ENCODE measurements at places on chromosomes 3 and 15.

- H3K27me3 ChIP-seq = no peaks in the 10 kb centered on the region
- no peak for DNase-seq
- H3K4me1 ChIP-seq = no peaks in the 10 kb centered on the region
- no peak overlapping the region for H3K27ac ChIP-seq
- H3K4me3 ChIP-seq = no peak overlapping the region
Measured at GRCh38 chr15:36106640-36107335, 472.6 kb upstream of the CDIN1 start.

- H3K36me3 ChIP-seq = no peaks in the 10 kb centered on the region
- no peak overlapping the region for H3K27ac ChIP-seq
- H3K27me3 ChIP-seq = no peaks in the 10 kb centered on the region
- H3K4me3 ChIP-seq = no peak overlapping the region
Measured at GRCh38 chr3:119812491-119813058, 30.7 kb downstream of the NR1I2 start.

DNA sequence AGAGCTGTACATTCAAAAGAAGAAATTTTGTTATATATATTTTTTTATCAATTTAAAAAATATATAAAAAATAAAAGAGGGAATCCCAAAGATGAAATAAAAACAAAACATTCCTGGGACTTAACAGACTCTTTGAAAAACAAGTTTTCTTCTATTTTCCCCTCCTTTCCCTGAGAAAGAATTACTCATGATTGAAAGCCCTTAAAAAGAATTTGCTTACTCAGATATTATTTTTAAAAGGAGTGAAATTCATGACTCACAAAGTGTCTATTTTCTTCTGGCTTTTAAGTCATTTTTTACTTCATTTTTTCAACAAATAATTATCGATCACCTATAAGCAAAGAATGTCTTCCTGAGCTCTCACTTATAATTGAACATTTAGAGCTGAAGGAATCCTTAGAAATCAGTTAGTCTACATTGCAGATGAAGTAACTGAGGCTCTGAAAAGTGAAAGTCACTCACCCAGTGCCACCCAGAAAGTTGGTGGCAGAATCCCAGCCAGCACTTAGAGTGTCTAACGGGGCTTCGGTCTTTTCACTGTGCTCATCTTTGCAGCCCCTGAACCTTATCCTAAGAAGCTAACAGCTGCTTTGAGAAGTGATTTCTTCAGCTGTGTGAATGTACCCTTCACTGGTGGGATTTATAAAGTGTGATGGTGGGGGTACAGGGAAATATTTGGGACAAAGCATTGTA, 42.5 kb upstream of the NUDT16 start:
- no peaks in the 10 kb centered on the region for H3K36me3 ChIP-seq
- no peak overlapping the region for H3K4me3 ChIP-seq
- DNase-seq = no peak

GRCh38 chr3:120909602-120909878, 1.5 kb downstream of the STXBP5L start:
- no peak for DNase-seq
- peak overlapping the region; percentile 52 for H3K4me3 ChIP-seq
- H3K27ac ChIP-seq = no peak overlapping the region
- no peaks in the 10 kb centered on the region for H3K27me3 ChIP-seq

- no peaks in the 10 kb centered on the region for H3K27me3 ChIP-seq
- no peak overlapping the region for H3K4me3 ChIP-seq
- no peaks in the 10 kb centered on the region for H3K36me3 ChIP-seq
Measured at GRCh38 chr3:187484547-187485295, 116.5 kb downstream of the RTP4 start.

GRCh38 chr15:67048281-67049279, 16.8 kb upstream of the SMAD3 start:
- no peak for DNase-seq
- H3K27me3 ChIP-seq = no peaks in the 10 kb centered on the region
- no peak overlapping the region for H3K4me3 ChIP-seq
- no peaks in the 10 kb centered on the region for H3K4me1 ChIP-seq
- no peak overlapping the region for H3K27ac ChIP-seq

- H3K4me1 ChIP-seq = no peaks in the 10 kb centered on the region
- no peak overlapping the region for H3K4me3 ChIP-seq
- no peaks in the 10 kb centered on the region for H3K36me3 ChIP-seq
Measured at GRCh38 chr3:65720989-65721737, 317.6 kb downstream of the MAGI1 start.

DNA sequence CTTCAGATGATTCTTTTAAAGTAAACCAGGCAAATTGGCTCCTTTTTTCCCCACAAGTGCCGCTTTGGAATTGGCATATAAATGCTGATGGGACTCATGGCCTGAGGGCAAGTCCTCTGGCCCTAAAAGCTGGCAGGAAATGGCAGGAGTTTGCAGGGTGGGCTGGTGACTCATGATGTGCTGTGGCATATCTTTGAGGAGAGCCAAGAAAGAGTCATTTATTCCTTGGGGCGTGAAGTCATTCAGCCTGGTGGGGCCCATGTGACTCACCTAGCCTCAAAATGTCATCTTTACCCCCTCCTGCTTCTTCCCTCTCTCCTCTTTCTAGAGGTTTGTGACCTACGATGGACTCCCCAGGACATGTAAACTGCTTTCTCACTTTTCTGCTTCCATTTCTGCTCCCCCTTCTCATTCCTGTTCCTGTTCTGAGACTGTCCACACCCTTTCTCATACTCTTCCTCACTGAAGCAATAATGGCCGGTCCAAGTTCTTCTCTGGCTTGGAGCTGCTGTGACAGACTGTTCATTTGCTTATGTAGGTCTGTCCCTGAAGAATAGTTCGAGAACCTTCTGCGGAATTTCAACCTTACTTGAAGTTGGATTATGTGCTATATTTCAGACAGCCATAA, 326.1 kb downstream of the SATB1 start:
- H3K27me3 ChIP-seq = no peaks in the 10 kb centered on the region
- no peak overlapping the region for H3K27ac ChIP-seq
- DNase-seq = no peak
- no peak overlapping the region for H3K4me3 ChIP-seq

- H3K27me3 ChIP-seq = no peaks in the 10 kb centered on the region
- no peaks in the 10 kb centered on the region for H3K4me1 ChIP-seq
Measured at GRCh38 chr3:24773798-24774197, 279.1 kb upstream of the THRB start.

DNA sequence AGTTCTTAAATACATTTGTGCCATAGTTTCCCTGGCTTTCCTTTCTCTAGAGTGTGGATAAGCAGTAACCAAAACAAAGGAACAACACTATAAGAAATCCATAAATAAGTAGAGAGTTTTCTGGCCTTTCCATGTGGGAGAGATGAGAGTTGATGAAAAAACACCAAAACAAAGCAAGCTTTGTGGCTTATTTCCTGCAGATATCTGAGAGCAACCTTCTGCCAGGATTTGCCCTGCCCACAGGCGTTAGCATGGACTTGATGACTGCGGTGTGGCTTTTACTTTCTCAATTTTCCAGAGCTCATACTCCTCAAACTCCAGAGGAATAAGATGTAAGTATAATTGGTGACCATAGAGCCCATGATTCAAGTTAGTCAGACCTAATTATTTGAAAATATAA, 194.9 kb downstream of the RAP2B start:
- H3K36me3 ChIP-seq = no peaks in the 10 kb centered on the region
- no peaks in the 10 kb centered on the region for H3K27me3 ChIP-seq
- H3K4me1 ChIP-seq = no peaks in the 10 kb centered on the region

DNA sequence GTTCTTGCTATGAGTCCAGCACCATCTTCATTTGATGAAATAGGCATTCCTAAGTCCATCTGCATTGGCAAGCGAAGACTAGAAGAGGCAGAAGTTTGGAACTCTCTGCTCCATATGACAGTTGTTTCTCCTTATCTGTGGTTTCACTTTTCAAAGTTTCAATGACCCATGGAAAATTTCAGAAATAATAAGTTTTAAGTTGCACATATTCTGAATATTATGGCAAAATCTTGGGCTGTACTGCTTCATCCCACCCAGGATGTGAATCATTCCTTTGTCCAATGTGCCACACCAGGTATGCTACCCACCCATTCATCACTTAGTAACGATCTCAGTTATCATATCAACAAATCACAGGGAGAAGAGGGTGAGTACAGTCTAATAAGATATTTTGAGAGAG, 647.9 kb downstream of the GRM7 start:
- H3K27ac ChIP-seq = no peak overlapping the region
- no peak for DNase-seq
- H3K36me3 ChIP-seq = no peaks in the 10 kb centered on the region
- no peaks in the 10 kb centered on the region for H3K27me3 ChIP-seq

DNA sequence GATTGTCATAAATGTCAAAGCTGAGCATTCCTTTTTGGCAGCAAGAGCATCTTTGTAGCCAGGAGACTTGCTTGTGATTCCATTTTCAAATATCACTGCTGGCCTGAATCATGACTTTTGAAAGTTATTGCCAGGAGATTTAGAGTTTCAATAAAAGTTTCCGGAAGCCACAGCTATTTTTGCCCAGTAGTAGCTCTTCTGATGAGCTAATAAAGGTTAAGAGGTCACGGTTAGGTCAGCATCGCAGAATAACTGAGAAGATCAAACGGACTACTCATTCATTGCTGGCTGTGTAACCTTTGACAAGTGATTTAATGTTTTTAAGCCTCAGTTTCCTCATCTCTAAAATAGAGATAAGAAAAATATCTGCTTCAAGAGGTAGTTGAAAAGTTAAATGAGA, 105.1 kb upstream of the ETV5 start:
- DNase-seq = no peak
- peaks cover 27% of the 10 kb centered on the region for H3K4me1 ChIP-seq
- no peak overlapping the region for H3K4me3 ChIP-seq
- H3K27me3 ChIP-seq = no peaks in the 10 kb centered on the region
- H3K27ac ChIP-seq = no peak overlapping the region
- peaks cover 3% of the 10 kb centered on the region for H3K36me3 ChIP-seq

GRCh38 chr3:188233320-188233719, 79.4 kb downstream of the LPP start:
- DNase-seq = no peak
- no peaks in the 10 kb centered on the region for H3K36me3 ChIP-seq
- H3K4me1 ChIP-seq = no peaks in the 10 kb centered on the region
- no peak overlapping the region for H3K27ac ChIP-seq
- H3K27me3 ChIP-seq = no peaks in the 10 kb centered on the region

GRCh38 chr3:32423534-32423933, 31.9 kb downstream of the CMTM7 start:
- no peak for DNase-seq
- H3K4me3 ChIP-seq = no peak overlapping the region
- H3K27me3 ChIP-seq = peaks cover 30% of the 10 kb centered on the region
- H3K4me1 ChIP-seq = peaks cover 19% of the 10 kb centered on the region
- no peak overlapping the region for H3K27ac ChIP-seq
- H3K36me3 ChIP-seq = no peaks in the 10 kb centered on the region

DNA sequence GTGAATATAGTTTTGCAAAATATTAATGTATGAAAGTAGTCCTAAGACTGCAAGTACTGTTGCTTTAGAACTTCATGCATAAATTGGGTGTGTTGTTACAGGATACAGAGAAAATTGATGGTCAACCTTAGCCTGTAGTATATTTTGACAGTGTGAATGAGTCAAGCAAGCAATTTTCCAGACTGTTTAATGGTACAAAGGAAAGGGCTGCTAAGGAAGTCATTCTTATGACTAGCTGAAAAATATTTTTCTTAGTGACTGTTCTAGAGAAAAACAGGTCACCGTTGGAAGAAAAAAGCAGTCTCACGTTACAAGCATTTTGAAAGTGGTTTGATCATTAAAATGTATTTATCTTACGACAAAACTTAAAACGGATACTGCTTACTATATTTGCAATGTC, 49.2 kb downstream of the MBNL1 start:
- H3K27ac ChIP-seq = no peak overlapping the region
- no peaks in the 10 kb centered on the region for H3K4me1 ChIP-seq
- no peaks in the 10 kb centered on the region for H3K36me3 ChIP-seq

DNA sequence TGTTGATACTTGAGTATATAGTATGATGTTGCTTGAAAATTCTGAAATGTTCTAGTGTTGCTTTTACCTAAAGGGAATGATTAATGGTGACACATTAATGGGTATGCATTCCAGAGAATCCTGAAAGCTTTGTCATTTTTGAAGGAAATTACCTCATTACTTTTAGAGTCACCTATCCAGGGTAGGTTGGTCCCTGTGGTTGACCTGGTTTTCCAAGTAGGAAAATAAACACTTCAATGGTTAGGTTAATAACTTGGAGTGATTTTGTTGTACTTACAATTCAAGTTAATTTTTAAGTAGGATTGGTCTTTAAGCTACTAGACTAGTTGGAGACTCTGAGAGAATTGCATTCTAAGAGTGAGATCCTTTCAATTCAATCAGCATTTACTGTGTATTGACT, 31.0 kb downstream of the MITF start:
- peaks cover 3% of the 10 kb centered on the region for H3K4me1 ChIP-seq
- no peak overlapping the region for H3K4me3 ChIP-seq
- H3K27me3 ChIP-seq = no peaks in the 10 kb centered on the region
- H3K27ac ChIP-seq = no peak overlapping the region
- H3K36me3 ChIP-seq = no peaks in the 10 kb centered on the region

All from spinal cord (tissue), 10 donors.